ENCODE measurements at places on chromosomes 16 and 17.
A peak's percentile ranks its signal among the peaks of the same experiment; 100 is the strongest.

GRCh38 chr17:4199818-4200402 lies 56.9 kb downstream of the CYB5D2 start:
- no peak for DNase-seq

- DNase-seq, result no peak
Observed at GRCh38 chr16:3873482-3874173, 6.9 kb downstream of the CREBBP start.

DNA sequence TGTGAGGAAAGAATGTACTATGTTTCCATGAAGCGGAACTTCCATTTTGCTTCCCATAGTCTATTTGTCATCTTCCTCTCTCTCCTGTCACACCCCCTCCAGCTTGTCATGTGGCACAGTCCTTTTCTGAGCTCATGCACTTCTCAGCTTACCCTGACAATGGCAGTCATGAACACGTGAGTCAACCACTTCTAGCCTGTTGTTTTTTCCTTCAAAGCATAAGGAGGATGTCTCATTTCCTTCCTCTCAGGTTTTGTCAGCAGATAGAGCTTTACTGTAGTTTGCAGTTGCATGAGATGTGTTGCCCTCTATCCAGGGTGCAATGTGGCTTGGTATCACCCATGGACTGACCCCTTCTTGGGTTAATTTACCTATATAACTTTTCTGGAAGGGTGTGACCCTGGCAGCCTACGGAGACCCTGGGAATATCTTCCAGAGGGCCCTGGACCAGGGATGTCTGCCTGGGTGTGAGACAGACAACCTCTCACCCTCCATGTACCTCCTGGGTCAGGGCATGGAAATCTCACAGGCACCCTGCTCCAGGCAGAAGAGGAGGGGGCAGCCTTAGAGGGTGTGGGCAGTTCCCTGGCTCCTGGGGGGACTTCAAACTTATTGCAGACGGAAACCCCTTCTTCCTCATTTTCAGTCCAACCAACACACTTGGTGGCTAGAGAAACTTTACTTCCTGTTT lies 4.0 kb upstream of the ZNF267 start:
- DNase-seq, result peak; percentile 2

GRCh38 chr16:55280587-55280986 lies 43.4 kb upstream of the IRX6 start:
- DNase-seq, result no peak

- no peak for DNase-seq
Observed at GRCh38 chr16:87917503-87917902, 18.8 kb downstream of the CA5A start.

GRCh38 chr17:17028059-17028877 lies 14.0 kb upstream of the MPRIP start:
- DNase-seq, result no peak

DNA sequence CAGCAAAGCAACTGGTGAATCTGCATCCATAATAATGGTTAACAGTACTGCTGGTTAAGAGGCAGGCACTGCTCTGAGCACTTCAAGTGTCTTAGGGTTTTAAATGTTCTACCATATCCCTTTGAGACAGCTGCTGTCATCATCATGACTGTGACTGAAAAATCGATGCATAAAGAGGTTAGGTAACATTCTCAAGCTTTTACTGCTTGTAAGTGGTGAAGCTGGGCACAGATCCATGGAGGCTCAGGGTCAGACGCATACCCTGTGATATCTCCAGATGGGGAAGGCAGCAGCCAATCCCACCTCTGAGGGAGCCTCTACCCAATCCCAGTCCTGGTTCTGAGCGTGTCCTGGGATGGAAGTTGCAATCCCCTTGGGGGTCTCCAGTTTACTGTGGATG lies 57.6 kb upstream of the SOX9 start:
- no peak for DNase-seq
